ENCODE measurements at places on chromosomes 12 and 14.

DNA sequence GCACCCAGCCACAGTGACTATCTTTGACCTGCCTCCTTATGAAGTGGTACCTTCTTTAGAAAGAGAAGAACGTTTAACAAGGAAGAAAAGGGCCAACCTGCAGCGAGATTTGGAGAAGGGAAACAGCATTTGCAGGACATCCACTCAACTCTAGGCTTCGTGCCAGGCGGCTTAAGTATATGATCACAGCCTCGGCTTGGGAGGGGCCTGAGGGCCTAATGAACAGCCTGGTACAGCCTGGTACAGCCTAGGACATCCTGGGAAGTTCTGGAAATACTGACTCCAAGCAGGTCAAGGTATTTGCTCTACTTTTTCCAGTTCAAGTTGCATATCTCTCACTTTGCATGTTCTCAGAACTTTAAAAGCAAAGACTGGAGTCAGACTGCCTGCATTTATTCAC is 16.1 kb downstream of the HCAR2 start:
- peak; percentile 3 for DNase-seq

DNA sequence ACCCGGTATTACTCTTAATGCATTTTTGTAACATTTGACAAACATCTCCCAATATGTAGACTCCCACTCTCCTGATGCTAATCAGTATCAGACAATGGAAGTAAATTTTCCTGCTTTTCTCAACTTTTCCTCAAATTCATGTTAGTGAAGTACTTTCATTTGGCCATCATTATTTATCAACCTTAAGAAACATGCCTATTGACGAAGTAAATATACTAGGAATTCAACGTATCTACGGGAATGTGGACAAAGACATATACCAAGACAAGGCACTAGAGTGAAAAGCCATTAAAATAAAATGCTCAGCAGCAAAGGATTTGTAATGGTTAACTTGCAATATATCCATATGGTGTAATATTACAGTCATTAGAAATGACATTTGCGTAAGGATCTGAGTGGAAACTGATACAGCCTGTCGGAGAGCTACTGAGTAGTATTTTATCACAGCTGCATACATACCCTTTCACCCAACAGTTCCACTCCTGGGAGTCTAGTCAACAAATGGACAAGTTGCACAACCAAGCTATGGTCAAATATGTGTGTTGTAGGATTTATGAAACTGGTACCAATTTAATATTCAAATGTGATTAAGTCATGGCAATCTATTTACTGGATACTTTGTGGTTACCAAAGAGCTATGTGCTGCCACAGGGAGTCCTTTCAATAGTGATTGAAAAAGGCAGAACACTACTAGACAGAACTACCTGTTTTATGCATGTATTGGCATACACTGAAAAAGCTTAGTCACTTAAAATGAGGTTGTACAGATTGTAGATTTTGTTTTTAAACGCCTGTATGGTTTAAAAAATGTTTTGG is 26.5 kb downstream of the NUDT4 start:
- DNase-seq: no peak

DNA sequence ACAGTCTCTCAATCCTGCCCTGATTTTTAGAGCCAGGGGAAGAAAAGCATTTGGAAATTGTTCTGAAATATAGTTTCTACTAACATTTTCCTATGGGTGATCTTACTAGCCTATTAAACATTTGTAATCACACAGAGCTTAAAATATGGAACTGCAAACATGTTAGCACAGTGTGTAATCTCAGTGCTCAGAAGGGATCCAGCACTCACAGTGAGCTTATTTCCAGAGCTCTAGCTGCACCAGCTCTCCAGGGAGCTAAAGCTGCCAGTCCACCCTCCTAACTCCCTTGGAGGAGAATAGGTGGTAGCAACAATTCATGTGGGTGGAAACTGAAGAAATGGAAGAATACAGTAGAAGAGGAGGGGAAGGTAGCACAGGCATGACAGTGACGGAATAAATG is 64.9 kb upstream of the SYT1 start:
- DNase-seq: no peak

DNA sequence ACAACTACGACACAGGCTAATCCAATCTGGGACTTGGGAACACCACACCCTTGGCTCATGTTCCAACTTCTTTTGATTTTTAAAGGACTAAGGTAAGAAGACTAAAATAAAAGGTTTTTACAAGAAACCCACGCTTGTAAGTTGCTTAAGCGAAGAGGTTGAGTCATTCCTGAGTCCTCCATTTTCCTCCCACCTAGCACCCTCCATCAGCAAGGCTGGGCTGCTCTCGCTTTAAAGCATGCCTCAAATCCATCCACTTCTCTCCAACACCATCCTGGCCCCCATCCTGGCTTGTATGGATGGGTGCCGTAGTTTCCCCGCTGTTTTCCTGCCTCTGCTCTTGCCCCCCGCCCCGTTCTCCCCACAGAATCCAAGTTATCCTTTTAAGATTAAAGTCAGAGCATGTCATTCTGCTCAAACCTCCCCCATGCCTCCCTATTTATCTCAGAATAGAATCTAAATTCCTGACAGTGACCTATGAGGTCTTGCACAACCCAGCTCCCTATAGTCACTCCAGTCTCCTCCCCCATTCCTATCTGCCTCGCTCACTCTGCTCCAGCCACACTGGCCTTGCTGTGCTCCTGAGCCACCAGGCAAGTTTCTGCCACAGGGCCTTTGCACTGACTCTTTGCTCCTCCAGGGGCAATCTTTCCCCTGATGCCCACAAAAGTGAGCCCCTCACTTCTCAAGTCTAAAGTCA is 34.5 kb downstream of the SCARB1 start:
- DNase-seq: peak; percentile 92

DNA sequence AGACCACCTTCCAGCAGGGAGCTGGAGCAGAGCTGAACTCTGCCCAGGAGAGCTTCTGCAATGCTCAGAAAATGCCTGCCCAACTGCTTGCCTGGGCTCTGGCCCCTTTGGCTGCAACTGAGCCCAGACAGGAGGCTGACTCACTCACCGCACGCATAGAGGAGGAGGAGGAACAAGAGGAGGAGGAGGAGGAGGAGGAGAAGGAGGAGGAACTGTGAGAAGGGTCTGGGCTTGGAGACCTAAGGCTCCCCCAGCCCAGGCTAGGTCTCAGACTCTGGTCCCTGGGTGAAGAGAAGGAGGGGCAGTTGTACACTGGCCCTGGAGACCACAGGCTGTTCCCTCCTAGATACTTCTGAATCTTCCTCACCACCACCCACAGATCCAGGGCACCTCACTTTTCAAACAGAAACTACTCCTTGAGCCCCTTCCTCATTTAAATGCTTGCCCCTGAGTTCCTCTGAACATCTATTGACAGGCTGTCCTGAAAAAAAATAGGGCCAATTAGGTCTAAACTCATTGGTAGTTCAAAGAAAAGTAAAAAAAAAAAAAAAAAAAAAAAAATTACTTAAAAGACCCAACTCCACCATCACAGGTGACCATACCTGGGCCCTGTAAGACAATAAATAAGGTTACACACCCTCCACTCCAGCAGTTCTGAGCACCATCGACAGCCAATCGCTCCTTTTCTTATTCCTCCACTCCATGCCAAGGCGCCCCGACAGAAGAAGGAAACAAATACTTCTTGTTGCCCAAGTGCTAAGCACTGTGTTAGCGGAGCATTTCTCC is 674 bp downstream of the VDR start:
- peak; percentile 89 for DNase-seq

- no peak for DNase-seq
Measured at GRCh38 chr12:22686193-22686592, 61.2 kb downstream of the ETNK1 start.

DNA sequence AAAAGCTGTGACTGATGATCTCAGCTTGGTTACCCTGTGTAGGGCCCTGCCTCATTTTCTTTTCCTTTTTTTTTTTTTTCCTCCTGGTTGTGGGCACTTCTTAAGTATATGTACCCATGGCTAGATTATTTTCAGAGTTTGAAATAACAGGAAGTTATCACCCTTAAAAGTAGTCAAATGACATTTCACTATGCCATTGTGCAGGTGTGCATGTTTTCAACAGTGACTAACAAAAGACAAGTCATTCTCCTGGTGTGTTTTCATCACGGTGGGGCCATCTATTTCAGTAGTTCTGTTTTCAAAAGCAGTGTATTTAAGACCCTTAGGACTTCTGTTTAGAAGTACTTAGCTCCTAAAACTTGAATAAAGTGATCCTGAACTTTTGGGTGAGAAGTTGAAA is 15.0 kb downstream of the GABARAPL1 start:
- DNase-seq: no peak

GRCh38 chr12:123119808-123120207 is 31.1 kb downstream of the PITPNM2 start:
- no peak for DNase-seq

DNA sequence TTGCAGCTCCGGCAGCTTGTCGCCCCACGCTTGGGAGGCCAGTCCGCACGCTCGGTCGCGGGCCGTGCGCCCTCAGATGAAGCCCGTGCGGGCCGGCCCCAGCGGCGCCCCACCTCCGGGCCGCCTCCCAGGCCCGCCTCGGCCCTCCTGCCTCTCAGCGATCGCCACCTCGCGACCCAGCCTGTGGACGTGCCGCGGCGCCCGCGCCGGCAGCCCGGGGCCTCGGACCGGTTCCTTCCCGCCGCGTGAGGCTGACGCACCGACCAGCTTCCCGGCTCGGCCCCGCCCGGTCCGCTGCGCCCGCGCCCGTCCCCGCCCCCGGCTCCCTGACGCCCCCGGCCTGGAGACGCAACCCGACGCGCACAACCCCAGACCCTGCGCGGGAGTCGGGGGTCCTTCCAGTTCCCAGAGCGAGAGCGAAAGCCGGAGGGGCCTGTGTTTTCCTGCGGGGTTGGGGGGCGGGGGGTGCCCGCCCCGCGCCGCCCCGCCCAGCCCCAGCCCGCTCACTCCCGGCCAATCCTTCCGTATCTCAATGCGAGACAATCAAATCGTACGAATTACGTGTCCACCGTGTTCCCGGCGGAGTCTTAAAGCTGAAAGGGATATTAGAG is at the start of gene ERO1A:
ERO1A (minus strand) TSS at position 78 of the 611 bp plus-strand sequence; CDS start at position 1, 77 bp downstream.
- DNase-seq: peak; percentile 80

GRCh38 chr12:121248622-121249021 is 38.7 kb downstream of the P2RX4 start:
- DNase-seq: no peak

DNA sequence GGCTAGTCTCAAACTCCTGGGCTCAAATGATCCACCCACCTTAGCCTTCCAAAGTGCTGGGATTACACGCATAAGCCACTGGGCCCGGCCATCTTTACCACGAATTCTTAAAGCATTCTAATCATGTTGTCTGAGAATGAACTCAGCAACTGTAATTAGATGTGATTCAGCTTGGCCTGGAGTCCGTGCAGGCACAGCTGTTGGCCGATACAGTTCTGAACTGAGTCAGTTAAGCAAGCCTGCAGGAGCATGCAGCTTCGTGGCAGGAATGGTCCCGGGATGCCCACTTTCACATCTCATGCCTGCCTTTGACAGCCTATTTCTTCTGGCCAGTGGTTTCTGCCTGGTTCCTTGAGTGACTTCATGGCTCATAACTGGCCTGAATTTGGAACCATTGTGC is 194.1 kb downstream of the ANO6 start:
- peak; percentile 85 for DNase-seq

DNA sequence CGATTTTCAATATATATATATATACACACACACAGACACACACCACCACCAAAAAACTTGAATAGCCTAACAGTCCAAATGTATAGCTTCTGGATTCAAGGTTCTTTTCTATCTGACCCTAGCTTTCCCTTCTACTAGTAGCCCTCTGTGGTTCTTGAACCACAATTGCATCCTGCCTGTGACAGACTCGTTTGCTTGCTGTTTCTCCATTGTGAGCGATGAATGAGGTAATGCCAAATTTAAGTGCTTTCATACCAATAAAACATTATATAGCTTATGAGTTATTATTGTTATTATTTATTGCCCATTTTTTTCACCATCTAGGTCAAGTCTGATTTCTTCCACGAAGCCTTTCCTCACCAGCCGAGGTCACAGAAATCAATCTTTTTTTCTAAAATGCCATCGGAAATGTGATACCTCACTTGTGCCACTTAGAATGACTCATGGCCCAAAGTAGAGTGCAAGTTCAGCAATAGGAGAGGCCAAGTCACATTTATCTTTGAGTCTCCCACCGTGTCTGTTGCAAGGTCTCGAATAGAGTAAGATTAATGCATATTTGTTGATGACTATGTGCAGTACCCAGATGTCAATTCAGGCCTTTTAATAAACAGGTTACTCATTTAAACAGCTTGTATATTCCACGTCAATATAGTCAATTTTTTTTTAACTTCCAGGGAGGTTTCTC is 1015.8 kb upstream of the SEL1L start:
- no peak for DNase-seq

- peak; percentile 58 for DNase-seq
Measured at GRCh38 chr14:68814539-68815297, 21.9 kb upstream of the ZFP36L1 start.

DNA sequence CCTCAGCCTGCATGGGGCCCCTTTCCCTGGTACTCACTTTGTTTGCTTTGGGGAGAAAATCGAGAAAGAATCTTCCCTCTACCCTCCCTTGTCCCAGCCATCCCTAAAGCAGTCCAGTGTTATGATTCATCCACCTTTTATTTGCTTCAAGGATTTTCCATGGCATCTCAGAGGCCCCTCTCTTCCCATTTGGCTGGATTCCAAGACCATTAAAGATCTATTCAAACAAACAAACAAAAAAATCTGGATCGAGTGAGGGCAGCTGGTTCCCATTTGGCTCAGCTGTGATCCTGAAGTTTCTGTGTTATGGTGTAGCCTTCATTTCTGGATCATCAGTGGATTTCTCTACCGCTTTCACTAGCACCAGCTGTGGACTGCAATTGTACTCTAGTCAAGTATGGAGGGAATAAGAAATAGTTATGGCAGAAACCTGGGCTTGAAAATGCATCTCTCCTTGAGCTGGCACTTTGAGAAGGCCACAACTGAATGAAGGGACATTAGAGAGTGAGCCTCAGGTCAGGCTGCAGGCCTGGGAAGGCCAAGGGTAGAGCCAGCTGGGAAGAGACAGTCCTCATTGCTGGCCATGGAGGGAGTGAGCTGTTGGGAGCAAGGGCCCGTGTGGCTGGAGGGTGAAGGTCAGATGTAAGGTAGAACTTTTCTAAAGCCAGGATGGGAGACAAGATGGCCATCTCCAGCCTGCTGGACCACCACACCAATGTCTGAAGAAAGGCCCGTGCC is 13.7 kb downstream of the KRT71 start:
- DNase-seq: peak; percentile 72
